WTC11 (cell line): ENCODE measurements at places on chromosomes 13 and 19. TPM values are rescaled to one million over a fixed set of nuclear protein-coding genes. Genes with fewer than 3 reads are reported as not detected.

Gene LAMP1
- total RNA-seq = 135 to 150 TPM (median 140 TPM) in 3 replicates

Gene ZNF585A
- total RNA-seq = 18.2 to 21.3 TPM (median 18.5 TPM) in 3 replicates

Gene GGN
- 2.4 to 3.1 TPM (median 2.7 TPM) in 3 replicates for total RNA-seq

Gene NTF4
- 3.9 to 7.7 TPM (median 5.0 TPM) in 3 replicates for total RNA-seq

Gene F2RL3
- total RNA-seq = 0.11 to 0.14 TPM in 2 of 3 replicates, not detected in the other

Gene ZNF85
- total RNA-seq = 22.8 to 23.7 TPM (median 22.8 TPM) in 3 replicates

Gene PNMA8B
- 2.8 to 4.0 TPM (median 3.6 TPM) in 3 replicates for total RNA-seq

GRCh38 chr19:19276386-19276785 lies 3.3 kb upstream of the TM6SF2 start:
- peaks cover 14% of the 10 kb centered on the region for H3K36me3 ChIP-seq
- peaks cover 8% of the 10 kb centered on the region for H3K4me1 ChIP-seq
- H3K4me3 ChIP-seq = no peak overlapping the region
- no peak overlapping the region for H3K27ac ChIP-seq

DNA sequence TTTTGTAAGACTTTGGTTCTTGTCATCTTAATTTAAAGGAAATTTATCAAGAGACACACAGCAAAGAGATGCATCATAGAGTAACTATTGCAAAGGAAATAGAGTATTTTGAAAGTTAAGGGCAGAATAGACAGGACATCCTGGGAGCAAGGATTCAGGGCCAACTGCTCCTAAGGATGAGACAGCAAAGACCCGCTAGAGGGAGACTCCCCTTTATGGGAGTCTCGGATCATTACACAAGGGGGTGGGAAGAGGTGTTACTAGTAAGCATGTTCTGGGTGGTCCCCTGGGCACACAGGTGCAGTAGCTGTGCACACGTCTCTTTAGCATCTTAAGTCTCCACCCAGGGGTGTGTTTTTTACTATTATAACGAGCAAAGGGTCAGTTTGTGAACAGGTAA lies 9.6 kb downstream of the ZSCAN5C start:
- H3K27me3 ChIP-seq = peaks cover 8% of the 10 kb centered on the region
- no peak for DNase-seq
- H3K27ac ChIP-seq = no peak overlapping the region

GRCh38 chr13:107743526-107743925 lies 471.8 kb downstream of the LIG4 start:
- H3K4me3 ChIP-seq = no peak overlapping the region
- 0 out of 2 replicates have a peak overlapping the region, but pooled peaks have one; percentile 12 for H3K27ac ChIP-seq
- no peaks in the 10 kb centered on the region for H3K36me3 ChIP-seq
- DNase-seq = no peak
- no peaks in the 10 kb centered on the region for H3K27me3 ChIP-seq

- H3K4me1 ChIP-seq = peaks cover 8% of the 10 kb centered on the region; the same call in 1 of the 2 replicates
- no peak overlapping the region for H3K27ac ChIP-seq
- no peak overlapping the region for H3K4me3 ChIP-seq
- H3K27me3 ChIP-seq = peaks cover 1% of the 10 kb centered on the region
- DNase-seq = no peak
Measured at GRCh38 chr19:42006569-42006968, 12.5 kb upstream of the ATP1A3 start.

DNA sequence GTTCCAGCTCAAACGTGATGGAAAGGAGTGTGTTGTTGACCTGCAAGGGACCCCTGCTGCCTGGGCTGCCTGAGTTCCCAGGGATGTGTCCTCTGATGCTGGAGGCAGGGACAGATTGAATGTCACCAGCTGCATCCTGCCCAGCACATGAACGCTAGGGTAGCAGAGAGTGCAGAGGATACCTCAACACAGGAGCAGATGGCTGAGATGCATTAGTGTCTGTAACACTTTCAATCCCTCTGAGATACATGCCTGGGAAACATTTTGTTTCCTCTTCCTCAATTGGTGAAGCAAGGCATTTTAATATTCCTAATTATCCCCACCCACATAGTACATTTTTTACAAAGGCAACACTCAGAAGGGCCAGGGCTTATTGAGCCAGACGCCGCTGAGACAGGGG lies 106.4 kb upstream of the UBL3 start:
- DNase-seq = no peak
- peaks cover 8% of the 10 kb centered on the region for H3K27me3 ChIP-seq
- no peak overlapping the region for H3K27ac ChIP-seq
- no peaks in the 10 kb centered on the region; the same call in 1 of the 2 replicates for H3K36me3 ChIP-seq
- H3K4me1 ChIP-seq = peaks cover 63% of the 10 kb centered on the region

DNA sequence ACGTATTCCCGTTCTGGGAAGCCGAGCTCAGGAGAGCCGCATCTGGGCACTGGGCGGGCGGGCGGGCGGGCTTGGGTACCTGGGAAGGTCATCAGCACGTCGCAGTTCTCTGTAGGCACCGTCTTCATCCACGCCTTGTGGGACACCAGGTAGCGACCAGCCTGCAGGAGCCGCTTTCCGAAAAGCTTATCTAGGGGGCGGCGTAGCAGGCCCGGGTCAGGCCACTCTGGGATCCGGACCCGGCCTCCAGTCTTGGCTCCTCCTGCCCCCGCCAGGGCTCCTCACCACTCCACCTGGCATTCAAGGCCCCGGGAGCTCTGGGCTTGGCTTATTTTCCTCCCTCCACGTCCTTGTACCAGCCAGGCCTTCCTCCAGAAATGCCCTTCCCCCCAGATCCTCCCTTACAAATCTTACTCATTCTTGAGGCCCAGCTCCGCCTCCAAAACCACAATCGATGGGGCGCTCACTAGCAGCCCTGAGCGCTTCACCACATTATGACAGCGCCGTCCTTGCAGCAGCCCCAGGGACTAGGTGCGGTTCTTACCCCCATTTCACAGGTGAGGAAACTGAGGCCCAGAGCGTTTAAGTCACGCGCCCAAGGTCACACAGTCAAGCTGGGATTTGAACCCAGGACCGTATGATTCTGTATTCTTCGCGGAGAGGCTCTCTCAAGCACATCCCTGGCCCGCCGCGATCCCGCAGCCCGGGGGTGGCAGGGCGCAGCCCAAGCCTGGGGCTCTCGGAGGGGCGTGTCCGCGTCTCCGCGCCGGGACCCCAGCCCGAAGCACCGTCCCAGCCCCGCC lies 843 bp downstream of the ANO8 start:
- DNase-seq = peak; percentile 61
- H3K4me1 ChIP-seq = peaks cover 32% of the 10 kb centered on the region
- H3K27ac ChIP-seq = no peak overlapping the region; the same call in 1 of the 2 replicates
- H3K4me3 ChIP-seq = peak overlapping the region; percentile 99
- peaks cover 5% of the 10 kb centered on the region for H3K27me3 ChIP-seq
- peaks cover 11% of the 10 kb centered on the region for H3K36me3 ChIP-seq

DNA sequence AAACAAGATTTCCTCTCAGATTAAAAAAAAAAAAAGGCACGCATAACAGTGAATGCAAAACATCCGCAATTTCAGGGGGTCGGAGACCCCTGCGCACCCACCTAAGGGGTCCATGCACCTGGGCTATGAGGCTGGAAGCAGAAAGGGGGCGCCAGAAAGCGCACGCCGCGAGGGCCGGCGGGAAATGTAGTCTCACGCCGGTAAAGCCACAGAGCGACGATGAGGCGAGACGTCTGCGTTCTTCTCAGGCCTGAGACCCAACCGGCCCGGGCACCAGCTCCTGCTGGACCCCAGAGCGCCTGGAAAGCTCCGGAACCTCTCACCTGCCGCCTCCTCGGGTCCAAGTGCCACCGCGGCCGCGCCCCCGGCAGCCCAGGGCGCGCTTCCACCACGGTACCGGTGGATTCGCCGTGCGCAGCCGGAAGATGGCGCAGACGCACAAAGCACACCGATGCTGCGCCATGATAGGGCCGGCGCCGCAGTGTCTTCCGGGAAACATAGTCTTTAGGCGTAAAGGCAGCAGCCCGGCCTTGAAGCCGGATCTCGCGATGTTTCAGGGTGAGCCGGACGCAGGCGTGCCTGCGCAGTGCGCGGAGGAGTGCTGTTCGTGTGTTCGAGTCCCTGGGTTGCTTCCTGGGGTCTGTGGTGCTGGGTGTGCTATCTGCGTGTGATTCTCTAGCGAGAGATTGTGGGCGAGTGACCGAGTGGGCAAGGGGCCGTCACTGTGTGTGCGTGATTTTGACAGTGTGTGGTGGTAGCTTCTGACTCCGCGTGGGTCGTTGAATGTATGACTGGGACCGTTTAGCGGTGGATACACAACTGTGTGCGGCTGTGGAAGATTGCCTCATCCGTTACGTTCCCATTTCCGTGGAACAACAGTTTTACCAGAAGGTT lies at the start of gene ZNF582:
Gene ZNF582, minus strand, starts transcription at position 416 of the 894 bp plus-strand sequence. CDS start 1,782 bp downstream, outside the sequence.
- H3K4me1 ChIP-seq = peaks cover 9% of the 10 kb centered on the region
- no peaks in the 10 kb centered on the region for H3K27me3 ChIP-seq
- peak within 1 kb of the TSS; percentile 89 for H3K27ac ChIP-seq
- H3K4me3 ChIP-seq = peak within 1 kb of the TSS; percentile 96

- no peak overlapping the region for H3K4me3 ChIP-seq
- H3K27ac ChIP-seq = no peak overlapping the region
- peaks cover 7% of the 10 kb centered on the region for H3K4me1 ChIP-seq
- H3K27me3 ChIP-seq = peaks cover 3% of the 10 kb centered on the region
- no peak for DNase-seq
- peaks cover 37% of the 10 kb centered on the region for H3K36me3 ChIP-seq
Measured at GRCh38 chr13:77975358-77976042, 56.9 kb upstream of the EDNRB start.

DNA sequence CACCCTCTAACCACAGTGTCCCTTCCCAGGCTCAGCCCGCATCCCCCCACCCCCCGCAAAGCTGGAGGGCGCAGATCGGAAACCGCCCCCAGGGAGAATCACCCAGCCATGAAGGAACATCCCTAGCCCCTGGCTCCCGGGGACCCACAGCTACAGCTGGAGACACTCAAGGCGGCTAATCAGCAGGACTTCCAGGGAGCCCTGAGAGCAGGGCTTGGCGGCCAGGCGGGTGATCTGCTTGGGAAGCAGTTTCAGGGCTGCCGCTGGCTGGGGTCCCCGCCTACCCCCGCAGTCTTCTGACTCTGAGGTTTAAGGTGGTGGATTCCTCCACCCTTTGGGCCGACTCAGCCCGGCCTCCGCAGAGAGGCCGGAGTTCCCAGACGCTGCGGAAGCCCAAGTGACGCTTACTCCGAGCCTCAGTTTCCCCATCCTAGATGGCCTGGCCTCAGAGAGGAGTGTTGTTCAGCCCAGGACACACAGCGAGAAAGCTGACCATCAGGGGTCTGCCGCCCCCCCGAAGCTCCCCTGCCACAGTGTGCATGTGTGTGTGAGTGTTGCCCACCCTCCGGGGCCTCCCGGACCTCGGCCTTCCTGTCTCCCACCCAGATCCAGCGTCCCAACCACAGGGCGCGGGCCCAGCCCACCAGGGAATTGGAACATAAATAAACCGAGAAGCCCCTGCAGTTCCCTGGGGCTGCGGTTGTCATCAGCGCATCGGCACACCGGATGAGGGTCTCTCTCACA lies 9.8 kb downstream of the FUT6 start:
- peak overlapping the region; percentile 36; the same call in 1 of the 2 replicates for H3K27ac ChIP-seq
- peak overlapping the region; percentile 91 for H3K4me3 ChIP-seq
- H3K4me1 ChIP-seq = peaks cover 6% of the 10 kb centered on the region
- no peaks in the 10 kb centered on the region for H3K36me3 ChIP-seq
- H3K27me3 ChIP-seq = peaks cover 11% of the 10 kb centered on the region
- no peak for DNase-seq

DNA sequence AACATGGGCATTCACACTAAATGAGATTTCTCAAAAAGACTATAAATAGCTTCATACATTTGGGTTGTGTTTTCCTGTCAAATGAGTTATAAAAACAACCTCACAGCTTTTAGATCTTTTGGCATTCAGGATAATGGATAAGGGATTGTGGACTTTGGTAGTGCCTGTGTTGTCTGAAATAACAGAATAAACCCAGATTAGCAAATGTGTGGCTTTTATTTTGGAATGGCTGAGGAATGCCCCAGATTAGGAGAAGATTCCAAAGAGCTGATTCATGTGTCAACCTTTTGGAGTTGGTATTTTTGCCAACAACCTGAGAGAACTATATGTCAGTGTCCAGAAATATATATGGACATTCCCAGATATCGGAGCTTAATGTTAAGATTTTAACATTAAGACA lies 164.7 kb downstream of the MTUS2 start:
- H3K4me1 ChIP-seq = no peaks in the 10 kb centered on the region
- H3K4me3 ChIP-seq = no peak overlapping the region
- H3K36me3 ChIP-seq = peaks cover under 1% of the 10 kb centered on the region; the same call in 1 of the 2 replicates
- DNase-seq = no peak
- no peaks in the 10 kb centered on the region for H3K27me3 ChIP-seq
- no peak overlapping the region for H3K27ac ChIP-seq

DNA sequence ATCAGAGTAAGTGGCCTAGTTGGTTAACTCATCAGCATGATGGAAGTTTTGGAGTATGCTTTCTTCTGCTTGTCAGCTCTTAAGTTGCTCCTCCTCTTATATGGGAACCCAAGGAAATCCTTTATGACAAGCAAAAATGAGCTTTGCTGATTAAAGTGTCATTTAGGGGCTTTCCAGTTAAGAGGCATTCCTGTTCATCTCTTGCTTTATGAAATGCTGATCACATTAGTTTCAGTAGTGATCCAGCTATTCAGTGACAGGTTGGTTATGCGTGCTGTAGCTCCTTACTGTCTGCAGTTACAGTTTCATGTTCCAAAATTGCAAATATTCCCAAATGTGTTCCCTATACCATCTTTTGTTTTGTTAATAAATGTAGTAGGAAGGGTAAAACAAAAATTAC lies 146.6 kb downstream of the CDK8 start:
- no peaks in the 10 kb centered on the region for H3K27me3 ChIP-seq

GRCh38 chr19:12959481-12959880 lies 2.5 kb upstream of the GADD45GIP1 start:
- no peak for DNase-seq
- peaks cover 12% of the 10 kb centered on the region for H3K27me3 ChIP-seq
- peaks cover 18% of the 10 kb centered on the region for H3K4me1 ChIP-seq
- peaks cover 4% of the 10 kb centered on the region; the same call in 1 of the 2 replicates for H3K36me3 ChIP-seq

- peaks cover 23% of the 10 kb centered on the region for H3K36me3 ChIP-seq
- H3K27ac ChIP-seq = no peak overlapping the region
- no peaks in the 10 kb centered on the region; the same call in 1 of the 2 replicates for H3K4me1 ChIP-seq
- H3K27me3 ChIP-seq = no peaks in the 10 kb centered on the region; the same call in 1 of the 2 replicates
- no peak for DNase-seq
Measured at GRCh38 chr19:7560255-7560654, 24.7 kb downstream of the PNPLA6 start.

GRCh38 chr19:5536337-5536894 lies 31.3 kb downstream of the TINCR start:
- peak; percentile 91 for DNase-seq
- H3K4me1 ChIP-seq = peaks cover 21% of the 10 kb centered on the region
- H3K27me3 ChIP-seq = peaks cover 46% of the 10 kb centered on the region
- peaks cover 12% of the 10 kb centered on the region for H3K36me3 ChIP-seq
- peak overlapping the region; percentile 55 for H3K4me3 ChIP-seq
